ENCODE measurements at places on chromosomes 4 and X. TPM values are rescaled to one million over a fixed set of nuclear protein-coding genes. Genes with fewer than 3 reads are reported as not detected.

DNA sequence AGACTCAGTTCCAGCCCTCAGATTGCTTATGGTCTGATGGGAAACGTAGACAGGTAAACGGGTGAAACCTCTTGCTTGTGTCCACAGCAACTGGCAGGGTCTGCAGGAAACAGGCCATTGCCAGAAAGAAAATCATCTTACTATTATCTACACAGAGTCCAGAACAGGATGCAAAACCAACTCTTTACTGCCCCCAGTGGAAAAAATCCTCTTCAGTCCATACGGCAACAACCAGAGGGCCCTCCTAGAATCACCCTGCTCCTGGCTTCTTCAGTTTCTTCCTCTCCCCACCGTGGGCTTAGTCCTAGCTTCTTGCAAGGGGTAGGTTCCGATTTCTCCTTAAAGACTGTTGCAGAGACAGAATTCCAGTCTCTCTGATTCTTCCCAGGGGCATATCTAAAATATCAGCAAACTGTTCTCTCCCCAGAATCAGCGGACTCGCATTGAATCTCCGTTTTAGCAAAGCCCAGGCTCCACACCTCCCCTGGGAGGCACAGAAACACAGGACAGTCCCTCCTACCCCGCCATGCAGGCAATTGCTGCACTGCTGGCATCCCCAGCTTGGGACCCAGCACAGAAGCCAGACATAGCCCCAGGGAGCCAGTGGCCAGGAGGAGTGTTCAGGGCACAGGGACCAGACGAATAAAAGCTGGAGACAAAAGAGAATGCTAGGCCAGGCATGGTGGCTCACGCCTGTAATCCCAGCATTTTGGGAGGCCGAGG, 41.0 kb upstream of the SH3RF1 start:
- no peak for DNase-seq

Gene ETDA
- total RNA-seq = not detected

DNA sequence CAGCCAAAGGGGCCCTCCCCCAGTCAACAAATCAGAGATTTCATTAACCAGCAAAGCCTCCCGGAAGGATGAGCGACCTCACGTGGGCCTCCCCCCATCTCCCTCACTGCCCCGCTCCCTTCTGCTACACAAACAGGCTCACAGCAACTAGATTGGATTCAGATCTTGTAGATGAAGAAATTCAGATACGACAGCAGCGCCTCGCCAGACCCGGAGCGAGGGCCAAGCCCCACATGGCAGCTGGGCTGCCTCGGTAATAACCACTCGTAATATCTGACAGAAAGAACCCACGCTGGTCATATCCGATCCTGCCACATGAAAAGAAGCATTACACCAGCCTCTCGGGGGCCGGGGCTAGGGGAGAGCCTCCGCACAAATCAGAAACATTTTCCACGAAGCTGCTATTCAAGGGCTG, 581.3 kb downstream of the BCOR start:
- no peak for DNase-seq

GRCh38 chr4:5750052-5750945, 39.3 kb downstream of the EVC start:
- DNase-seq = peak; percentile 37

Gene PLP1
- total RNA-seq = not detected

GRCh38 chrX:8191022-8191421, 20.0 kb upstream of the VCX2 start:
- DNase-seq = peak; percentile 16

DNA sequence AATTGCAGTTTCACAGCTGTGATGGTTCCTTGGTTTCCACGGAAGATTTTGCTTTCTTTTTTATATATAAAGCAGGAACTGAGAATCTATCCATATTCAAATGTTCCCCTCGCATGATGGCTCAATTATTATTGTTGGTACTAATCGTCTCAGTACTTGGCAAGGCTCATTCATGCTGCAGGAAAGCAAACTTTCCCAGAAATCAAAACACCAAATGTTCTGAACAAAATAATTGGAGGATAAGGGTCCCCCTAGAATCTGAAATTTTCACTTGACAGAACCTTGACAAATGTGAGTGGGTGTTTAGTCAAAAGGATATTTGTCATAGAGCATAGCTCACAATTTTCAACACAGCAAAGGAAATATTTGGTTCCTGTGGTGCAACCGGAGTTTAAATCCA, 1598.6 kb upstream of the PCDH7 start:
- no peak for DNase-seq

Gene PRRG1
- 28.1 TPM for total RNA-seq

DNA sequence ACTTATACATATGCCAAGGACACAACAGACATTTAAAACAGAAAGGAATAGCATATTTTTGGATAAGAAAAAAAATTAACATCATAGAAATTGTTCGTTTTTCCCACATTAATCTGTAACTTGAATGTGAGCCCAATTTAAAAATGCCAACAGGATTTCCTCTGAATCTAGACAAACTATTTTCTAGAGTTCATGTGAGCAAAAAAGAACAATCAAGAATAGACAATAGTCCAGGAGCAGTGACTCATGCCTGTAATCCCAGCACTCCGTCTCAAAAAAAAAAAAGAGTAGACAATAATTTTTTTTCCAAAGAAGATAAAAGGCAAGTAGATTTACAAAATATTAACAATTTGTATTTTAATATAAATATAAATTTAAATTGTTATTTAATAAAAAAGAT, 73.7 kb upstream of the DUSP21 start:
- DNase-seq = no peak

DNA sequence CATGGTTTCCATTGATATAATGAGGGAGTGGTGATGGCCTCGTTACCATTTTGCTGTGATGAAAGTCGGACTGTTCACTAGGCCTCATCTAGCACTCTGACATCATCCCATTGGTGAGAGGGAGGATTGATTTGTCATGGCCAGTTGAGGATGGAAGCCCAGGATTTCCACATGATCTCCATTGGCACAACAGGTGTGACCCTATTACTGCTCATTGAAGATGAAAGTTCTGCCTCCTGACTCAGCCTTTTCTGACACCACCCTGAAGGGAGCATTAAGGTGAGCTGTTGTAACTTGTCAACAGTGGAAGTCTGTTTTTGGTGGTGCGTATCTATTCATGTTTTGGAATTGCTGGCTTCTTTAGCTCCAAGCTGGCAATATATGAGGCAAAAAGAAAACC, 144.2 kb downstream of the PABPC4L start:
- DNase-seq = no peak

Gene SPANXD
- not detected for total RNA-seq

Gene STOX2
- 2.3 TPM for total RNA-seq

Data from epithelial cell of proximal tubule (primary cell).